ENCODE measurements at places on chromosomes 16 and 17.

DNA sequence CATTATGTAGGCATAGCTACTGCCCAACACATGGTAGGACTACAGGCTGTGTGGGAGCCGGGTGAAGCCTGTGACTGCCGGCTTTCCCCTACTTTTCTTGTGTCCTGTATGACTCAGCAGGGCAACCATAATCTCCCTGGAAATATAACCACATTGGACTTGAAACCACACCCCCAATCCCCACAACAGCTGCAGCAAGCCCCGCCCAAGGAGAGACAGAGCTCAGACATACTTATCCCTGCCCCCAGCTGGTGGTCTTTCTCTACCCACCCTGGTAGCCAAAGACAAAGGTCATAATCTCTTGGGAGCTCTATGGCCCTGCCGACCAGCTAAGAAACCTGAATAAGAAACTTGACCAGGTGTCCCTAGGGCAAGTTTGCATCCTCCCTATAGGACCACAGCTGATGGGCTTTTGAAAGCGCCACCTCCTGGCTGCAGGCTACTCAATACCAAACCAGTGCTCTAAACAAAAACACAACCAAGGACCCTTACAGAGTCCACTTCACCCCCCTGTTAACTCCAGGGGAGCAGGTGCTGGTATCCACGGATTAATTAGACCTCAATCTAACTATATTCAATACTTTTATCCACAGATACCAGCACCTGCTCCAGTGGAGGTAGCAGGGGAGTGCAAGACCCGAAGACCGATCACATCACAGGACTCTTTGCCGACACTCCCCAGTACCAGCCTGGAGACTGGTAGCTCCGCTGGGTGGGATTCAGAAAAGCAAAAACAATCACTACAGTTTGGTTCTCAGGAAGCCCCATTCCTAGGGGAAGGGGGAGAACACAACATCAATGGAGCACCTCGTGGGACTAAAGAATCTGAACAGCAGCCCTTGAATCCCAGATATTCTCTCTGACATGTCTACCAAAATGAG, 91.2 kb downstream of the IRX5 start:
- DNase-seq: no peak

DNA sequence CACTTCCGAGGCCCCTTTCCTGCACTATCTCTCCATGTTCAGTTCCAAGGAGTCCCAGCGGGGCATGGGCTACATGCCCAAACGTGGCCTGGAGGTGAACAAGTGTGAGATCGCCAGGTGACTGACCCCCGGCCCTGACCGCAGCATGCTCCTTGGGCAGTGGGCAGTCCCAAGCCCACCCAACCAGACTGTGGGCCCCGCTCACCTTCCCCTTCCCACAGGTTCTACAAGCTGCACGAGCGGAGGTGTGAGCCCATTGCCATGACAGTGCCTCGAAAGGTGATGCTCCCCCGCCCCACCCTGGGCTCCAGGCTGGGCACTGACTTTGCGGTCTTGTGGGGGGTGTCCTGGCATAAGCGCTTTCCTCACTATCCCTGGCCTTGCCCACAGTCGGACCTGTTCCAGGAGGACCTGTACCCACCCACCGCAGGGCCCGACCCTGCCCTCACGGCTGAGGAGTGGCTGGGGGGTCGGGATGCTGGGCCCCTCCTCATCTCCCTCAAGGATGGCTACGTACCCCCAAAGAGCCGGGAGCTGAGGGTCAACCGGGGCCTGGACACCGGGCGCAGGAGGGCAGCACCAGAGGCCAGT, 4.7 kb downstream of the CORO1A start:
- DNase-seq: no peak

DNA sequence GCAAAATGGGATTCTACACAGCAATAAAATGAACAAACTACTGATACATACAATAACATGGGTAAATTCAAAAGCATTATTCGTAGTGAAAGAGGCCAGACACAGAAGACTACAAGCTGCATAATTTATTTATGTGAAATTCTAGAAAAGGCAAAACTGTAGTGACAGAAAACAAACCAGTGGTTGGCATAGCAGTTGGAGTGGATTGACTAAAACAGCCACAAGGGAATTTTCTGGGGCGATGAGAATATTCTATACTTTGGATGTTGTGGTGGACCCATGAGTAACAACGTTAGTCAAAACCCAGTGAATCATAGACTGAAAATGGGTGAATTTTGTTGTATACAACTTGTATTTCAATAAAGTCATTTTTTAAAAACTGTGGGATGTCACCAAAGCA, 63.2 kb upstream of the RPL38 start:
- DNase-seq: no peak

DNA sequence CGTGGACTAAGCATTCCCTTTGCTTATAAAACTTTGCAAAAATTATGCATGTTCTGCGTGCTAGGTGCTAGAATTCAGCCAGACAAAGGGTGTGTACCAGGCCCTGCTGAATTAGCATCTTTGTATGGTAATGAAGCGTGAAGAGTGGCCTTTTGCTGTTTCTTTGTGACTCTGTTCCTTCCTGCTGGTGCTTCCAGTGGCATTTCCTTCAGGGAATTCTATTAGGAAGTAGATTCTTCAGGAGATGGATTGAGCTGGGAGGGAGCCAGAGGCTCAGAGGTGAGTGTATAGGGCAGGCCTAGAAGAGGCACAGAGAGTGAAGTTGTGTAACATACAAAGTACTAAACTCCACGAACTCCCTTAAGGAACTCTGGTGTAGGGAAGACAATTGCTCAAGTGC, 73.9 kb upstream of the ASIC2 start:
- no peak for DNase-seq

DNA sequence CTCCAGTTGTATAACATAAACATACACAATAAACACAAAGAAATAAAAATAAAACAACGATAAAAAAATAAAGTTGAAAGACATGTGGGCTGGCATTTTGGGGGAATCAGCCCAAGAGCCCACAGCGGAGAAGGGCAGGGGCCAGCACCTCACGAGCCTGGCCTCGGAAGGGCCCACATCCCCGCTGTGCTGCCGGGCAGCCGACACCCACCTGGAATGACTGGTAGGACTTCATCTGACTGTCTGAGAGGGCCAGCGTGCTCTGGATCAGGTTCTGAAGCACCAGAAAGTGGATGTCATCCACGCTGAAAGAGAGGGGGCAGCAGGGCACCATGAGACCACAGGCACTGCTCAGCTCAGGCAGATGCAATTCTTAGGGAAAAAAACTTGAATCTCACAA, 73.5 kb downstream of the GTF3C1 start:
- no peak for DNase-seq

- DNase-seq: no peak
Measured at GRCh38 chr17:50311483-50311882, 34.4 kb upstream of the XYLT2 start.

DNA sequence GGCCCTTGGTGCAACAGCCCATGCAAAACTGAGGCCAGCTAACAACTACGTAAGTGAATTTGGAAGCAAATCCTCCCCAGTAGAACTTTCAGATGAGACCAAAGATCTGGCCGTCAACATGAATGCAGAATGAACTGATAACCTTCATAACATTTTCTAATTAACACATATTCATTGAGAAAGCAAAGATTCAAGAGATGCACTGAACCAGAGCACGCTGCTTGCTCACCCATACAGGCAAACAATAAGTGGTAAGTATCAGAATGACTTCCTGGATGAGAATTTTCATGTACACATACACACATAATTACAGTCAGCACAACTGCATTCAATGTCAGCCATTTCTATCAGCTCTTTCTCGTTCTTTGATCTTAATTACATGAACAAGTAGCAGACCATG, 30.6 kb downstream of the XYLT1 start:
- no peak for DNase-seq

DNA sequence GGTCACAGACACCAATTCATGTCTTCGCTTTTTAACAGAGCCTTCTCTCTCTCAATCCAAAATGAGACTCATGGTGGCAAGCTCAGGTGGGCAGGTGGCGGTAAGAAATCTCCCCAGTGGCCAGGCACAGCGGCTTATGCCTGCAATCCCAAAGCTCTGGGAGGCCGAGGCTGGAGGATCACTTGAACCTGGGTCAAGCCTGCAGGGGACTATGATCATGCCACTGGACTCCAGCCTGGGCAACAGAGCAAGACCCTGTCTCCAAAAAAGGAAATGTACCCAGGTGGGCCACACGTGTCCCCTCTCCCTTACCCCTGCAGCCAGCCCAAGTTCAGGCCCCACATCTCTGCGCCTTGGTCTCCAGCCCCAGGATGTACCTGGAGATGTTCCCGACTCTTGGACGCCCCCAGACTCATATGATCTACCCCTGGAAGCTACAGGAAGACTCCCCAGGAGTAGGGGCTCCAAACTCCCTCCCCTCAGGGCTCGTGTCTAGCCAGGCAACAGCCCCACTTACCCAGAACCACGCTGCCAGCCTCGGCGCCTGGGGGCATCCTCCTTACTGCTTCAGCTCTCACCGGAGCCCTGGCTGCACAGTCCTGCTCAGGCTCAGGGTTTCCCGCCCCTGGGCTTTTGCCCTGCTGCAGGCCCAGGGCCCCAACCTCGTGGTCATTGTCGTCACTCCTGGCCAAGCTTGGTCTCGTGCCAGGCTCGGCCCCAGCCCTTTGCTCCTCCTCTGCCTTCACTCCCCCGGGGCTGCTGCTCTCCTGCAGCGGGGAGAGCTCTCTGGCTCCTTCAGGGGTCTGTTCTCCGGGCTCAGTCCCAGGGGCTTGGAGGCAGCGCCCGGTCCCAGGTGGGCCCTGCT, 16.2 kb downstream of the MYLK3 start:
- no peak for DNase-seq

DNA sequence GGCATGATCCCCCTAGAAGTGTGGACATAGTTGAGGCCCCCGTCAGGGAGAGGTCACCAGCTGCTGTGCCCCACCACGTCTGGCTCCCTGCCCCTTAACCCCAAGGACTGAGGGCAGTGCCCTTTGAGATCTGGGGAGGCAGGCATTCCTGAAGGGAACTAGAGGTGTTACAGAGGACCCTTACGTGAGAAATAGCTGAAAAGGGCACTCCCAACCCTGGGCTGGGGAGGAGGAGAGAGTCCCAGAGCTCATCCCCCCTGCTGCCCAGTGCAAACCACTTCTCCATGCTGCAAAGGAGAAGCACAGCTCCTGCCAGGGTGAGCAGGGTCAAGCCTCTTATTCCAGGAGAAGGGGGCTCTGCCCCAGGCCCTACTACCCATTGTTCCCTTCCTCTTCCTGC, 10.3 kb upstream of the MINK1 start:
- DNase-seq: no peak

DNA sequence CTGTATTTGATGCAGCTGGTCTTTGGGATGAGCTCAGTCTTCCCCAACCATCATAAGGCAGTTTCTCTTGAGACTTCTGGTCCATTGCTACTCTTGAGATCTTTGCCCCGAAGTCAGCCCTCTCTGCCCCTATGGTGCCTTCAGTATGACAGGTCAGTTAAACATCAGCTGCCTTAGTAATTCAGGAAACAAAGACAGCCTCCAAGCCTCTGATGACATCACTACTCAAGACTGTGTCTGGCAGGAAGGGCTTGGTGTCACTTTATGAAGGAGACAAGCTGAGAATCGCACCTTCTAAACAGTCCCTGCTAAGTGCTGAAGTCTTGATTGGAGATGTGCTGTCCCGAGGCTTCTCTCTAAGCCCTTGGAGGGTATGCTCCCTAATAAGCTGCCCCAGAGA, 104.9 kb upstream of the TBX2 start:
- DNase-seq: no peak

- DNase-seq: no peak
Measured at GRCh38 chr17:57086069-57086930, 1.3 kb downstream of the AKAP1 start.

DNA sequence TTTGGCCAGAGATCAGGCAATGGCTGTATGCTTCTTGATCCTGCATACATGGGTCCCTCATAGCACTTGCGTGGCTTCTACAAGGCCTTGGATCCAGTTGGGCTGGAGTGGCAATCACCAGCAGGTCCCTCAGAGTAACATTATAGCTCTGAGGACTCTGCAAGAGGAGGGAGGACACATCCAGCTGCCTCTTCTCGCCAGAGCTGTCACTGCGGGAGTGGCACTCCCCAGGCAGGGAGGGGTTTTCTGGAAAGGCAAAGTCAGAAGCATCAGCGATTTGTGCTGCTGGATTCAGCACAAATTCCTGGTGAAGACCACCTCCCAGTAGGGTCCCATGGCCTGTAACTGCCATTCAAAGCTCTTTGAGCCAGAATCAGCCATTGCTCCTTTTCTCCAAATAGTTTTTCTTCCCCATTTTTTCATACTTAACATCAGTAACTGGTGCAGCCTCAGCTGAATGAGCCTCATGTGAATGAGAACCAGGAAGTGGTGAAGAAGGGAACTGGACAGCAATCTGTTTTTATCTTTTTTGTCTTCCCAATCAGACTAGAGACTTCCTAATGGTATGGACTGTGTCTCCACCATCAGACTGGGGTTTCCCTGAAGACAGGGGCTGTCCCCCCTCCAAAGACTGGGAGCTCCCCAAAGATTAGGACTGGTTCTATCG, 40.6 kb upstream of the HOXB13 start:
- DNase-seq: no peak

DNA sequence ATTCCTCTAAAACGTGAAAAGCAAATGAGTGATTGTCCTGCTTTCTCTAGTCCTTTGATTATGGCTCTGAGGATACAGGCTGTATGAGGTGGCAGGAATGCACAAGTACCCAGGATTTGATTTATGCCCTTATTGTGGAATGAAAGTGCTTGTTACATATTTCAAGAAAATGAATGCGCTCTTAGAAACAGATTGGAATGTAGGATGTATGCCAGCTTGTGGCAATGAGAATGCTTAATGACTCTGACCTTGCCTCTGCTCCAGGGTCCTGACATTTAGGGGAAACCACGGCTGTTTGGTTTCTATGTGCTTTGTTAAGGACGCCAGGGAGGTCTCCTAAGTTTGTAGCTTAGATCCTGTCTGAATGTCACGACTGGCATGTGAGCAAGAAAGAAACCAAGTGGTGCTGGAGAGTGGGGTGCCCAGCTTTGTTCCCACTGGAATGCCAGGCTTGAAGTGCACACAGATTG, 22.0 kb downstream of the PRCD start:
- no peak for DNase-seq

- DNase-seq: no peak
Measured at GRCh38 chr17:17416400-17417360, 60.1 kb upstream of the MED9 start.

GRCh38 chr16:89001117-89002027, 24.4 kb upstream of the CBFA2T3 start:
- DNase-seq: no peak

- DNase-seq: no peak
Measured at GRCh38 chr17:79927136-79927661, 88.0 kb upstream of the CBX4 start.

Measured in stimulated activated CD4-positive, alpha-beta T cell treated with anti-CD3 and anti-CD28 coated beads, Interleukin-1b, Interleukin-23, amount 100 ng/mL, for 24 hours (primary cell).